ENCODE measurements at places on chromosomes 2 and 18. TPM values are rescaled to one million over a fixed set of nuclear protein-coding genes. Genes with fewer than 3 reads are reported as not detected.

CNPPD1 gene
- polyA plus RNA-seq = 150 TPM

C2orf72 gene
- not detected for polyA plus RNA-seq

GNLY gene
- polyA plus RNA-seq = 20.4 TPM

ZBTB7C gene
- polyA plus RNA-seq = not detected

KLHL41 gene
- polyA plus RNA-seq = not detected

EMX1 gene
- not detected for polyA plus RNA-seq

VPS54 gene
- polyA plus RNA-seq = 8.8 TPM

BCL2 gene
- 43.0 TPM for polyA plus RNA-seq

MOCOS gene
- not detected for polyA plus RNA-seq

CRACDL gene
- polyA plus RNA-seq = not detected

SLC5A7 gene
- not detected for polyA plus RNA-seq

PASK gene
- polyA plus RNA-seq = 7.9 TPM

DNA sequence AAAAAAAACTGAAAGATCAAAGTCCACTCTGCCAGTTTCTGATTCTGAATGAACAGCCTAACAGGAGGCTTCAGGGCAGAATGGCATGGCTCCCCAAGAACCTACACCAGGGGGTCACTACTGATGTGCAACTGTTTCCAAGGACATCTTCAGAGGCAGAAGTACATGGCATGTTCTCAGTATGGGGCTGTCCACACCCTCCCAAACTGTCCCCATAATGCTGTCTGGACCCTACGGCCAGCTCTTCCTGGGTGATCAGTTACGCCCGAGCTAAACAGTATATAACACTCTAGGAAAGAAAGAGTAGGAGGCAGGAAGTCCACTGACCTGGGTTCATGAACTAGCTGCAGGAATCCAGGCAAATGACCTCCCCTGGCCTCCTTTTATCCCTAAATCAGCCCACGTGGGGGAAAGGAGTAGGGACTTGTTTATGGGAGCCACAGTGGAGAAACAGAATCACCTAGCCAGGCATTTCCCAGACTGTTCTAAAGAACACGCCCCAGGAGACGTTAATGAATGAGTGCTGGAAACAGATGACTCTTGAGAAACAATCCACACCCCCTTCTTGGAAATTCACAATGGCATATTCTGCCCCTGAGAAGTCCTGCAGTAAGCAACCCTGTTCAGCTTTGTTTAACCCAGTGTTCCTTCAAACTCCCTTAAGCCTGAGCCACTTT lies 2.5 kb downstream of the TMBIM1 start:
- DNase-seq = no peak

DNA sequence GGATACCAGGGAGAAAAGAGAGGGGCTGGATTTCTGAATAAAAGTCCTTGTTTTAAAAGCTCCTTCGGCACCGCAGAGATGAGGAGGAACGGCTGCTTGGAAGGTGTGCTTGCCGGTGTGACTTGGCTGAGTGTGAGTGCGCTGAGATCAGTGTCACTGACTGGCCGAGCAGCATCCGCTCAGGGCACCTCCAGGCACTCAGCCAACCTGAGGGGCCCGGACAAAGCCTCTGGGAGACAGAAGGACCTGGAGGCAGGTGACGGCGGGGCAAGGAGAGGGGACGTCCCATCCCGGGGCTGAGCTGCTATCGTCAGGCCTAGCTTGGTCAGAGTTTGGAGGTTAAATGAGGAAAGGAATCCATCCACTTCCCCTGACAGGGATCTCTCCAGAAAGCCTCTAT lies 16.8 kb upstream of the ALLC start:
- DNase-seq = no peak

GRCh38 chr18:65269375-65269774 lies 481.4 kb upstream of the CDH7 start:
- no peak for DNase-seq

DNA sequence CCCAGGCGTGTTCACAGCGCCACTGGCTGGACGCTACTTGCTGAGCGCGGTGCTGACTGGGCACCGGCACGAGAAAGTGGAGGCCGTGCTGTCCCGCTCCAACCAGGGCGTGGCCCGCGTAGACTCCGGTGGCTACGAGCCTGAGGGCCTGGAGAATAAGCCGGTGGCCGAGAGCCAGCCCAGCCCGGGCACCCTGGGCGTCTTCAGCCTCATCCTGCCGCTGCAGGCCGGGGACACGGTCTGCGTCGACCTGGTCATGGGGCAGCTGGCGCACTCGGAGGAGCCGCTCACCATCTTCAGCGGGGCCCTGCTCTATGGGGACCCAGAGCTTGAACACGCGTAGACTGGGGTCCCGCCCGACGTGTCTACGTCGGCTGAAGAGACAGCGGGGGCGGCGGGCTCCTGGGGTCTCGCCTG lies 891 bp upstream of the KHK start:
- no peak for DNase-seq

DNA sequence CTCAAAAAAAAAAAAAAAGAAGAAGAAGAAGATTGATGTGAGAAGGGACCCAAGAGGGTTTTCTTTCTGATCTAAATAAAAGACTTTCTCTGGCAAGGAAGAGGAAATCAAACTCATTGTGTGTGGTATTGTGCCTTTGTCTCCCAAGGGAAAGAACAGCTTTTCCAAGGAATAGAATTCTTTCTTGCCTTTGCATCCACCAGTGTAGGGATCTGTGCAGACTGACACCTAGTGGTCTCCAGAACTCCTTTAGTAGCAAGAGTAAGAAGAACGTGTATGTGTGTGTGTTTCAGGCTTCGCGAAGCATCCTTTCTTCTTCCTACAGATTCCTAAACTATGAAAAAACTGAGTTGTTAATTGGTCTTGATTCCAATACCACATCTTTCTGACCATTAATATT lies 33.5 kb upstream of the CRIM1 start:
- DNase-seq = no peak

DNA sequence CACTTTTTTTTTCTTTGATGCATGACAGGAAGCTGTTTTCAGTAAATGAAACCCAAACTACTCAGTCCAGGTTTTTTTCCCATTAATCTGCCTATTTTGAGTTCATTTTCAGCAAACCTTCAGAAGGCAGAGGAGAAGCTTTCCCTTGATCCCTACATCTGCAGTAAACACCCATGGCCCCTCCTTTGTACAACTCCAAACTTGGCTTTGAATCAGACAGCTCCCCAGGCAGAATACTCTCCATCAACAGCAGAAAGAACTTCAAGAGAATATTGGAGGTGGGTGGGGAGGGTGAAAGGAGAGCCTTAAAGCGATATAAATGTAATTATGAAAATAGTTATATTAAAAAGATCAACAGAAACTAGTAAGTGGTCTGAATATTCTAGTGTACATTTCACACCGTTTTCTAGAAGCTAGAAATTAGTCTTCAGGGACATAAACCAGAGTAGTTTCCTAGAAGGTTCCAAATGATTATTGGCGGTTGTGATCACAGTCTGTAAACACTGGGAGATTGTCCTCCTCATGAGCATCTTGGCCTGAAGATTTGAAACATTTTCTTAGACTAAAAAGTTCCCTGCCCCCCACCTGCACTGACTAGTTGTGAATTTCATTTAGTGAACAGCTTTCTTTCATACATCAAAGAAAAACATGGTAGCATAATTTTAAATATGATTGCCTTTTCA lies 75.1 kb upstream of the STK39 start:
- no peak for DNase-seq

- DNase-seq = no peak
Measured at GRCh38 chr2:171056307-171056706, 104.4 kb downstream of the TLK1 start.

DNA sequence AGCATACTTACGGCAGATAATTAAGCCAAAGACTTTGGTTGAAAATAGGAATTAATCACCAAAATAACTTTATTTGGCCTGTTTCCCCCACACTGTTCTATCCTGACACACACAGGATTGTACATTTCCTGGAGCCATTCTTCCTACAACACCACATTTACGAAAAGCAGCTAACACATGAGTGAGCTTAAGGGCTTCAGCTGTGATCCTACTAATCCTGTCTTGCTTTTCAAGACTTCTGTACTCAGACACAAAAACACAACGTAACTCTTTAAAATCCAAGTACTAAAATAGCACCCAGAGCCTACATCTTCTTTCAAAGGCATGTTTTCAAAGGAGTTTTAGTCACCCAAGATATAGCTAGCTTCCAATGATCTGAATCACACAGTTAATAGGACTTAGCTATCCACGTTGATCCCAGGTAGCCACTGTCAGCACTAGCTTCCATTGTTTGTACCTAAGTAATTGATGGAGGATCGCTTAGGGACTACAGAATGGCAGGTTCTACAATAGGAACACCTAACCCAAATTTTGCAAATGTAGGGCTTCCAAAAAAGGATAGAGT lies 42.8 kb upstream of the TTC39C start:
- no peak for DNase-seq

GRCh38 chr2:37644191-37644590 lies 27.3 kb downstream of the CDC42EP3 start:
- DNase-seq = no peak

DNA sequence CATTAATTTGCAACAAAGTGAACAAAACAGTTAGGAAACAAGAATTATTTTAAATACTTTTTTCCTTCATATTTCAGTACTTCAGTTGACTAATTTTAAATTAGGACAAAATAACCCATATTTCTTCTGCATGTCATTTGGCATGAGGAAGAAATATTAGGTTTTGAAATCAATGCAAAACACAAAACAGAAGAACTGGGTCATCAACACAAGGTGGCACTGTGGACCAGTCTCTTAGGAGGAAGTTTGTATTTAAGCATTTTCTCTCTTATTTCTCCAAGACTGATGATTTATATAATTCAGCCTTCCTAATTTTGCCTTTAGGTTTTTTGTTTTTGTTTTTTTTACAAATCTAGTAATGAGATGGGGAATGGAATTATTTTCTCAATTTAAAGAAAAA lies 352.8 kb upstream of the KCNH7 start:
- no peak for DNase-seq

DNA sequence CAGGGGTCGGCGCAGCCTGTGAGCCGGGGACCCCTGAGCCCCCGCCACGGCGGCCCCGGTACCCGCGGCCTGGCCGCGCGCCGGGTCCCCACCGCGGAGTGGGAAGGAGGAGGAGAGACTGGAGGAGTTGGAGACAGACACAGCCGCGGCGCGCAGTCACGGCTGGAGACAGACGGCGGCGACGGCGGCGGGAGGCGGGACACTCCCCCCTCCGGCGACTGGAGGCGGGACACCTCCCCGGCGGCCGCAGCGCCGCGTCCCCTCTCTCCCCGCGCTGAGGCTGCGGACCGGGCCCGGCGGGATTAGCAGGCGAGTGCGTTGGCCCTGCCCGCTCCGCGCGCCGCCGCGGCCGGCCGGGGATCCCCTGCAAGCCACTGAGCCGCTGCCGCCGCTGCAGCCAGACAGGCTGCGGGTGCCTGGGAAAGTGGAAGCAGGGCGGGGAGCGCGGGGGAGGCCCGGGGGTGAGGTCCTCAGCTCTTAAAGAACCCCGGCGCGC lies 1.0 kb upstream of the LDLRAD4 start:
- peak; percentile 67 for DNase-seq

- DNase-seq = no peak
Measured at GRCh38 chr2:30428827-30429461, 18.1 kb upstream of the LCLAT1 start.

- no peak for DNase-seq
Measured at GRCh38 chr18:35688757-35689156, 107.2 kb downstream of the GALNT1 start.

DNA sequence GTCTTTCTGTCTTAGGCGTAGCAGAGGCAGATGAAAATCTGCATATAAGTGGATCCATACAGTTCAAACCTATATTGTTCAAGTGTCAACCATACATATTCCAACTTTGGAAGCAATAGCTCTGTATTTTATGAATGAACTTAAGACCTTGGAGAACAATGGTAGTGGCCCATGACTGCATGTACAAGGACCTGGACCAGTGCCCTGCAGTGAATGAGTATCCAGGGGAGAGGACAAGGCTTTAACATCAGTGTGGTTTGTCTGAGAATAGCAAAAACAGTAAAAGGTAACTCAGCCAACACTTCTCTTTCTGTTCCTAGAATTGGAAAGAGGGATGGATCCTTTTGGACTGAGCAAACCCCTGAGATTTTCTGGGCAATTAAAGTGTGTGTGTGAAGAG lies 230.8 kb upstream of the LINC00305 start:
- DNase-seq = no peak

DNA sequence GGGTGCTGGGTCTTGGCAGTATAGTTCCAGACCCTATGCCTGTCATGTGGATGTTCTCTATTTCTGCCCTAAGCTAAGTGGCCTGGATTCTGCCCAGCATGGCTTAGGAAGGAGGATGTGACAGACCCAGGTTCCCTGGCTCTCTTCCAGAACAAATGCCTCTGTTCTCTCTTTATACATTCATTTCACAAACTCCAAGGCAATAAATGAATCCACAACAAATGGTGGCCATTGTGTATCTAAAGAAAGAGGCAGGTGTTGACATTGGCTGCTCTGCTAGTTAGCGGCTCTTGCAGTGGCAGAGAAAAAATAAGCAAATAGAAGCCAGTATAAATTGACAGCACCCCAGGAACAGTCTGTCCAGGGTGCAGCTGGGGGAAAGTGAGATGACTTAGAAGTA lies 298.6 kb downstream of the SUCLG1 start:
- no peak for DNase-seq

- DNase-seq = no peak
Measured at GRCh38 chr2:235468978-235469655, 24.7 kb upstream of the AGAP1 start.

DNA sequence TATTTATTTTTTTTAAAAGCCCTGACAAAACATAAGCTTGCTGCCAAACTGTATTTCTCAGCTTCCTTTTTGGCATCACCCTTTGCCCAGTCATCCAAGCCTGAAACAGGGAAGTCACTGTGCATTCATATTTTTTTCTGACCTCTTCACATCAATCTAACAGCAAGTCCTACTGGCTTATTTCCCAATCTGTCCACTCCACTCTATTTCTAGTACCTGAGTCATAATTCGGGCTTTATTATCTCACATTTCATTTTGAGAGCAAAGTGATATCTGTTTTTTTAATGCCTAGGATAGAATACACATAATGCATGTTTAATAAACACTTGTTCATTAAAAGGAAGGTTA lies 5.1 kb downstream of the HNMT start:
- DNase-seq = no peak

GRCh38 chr2:74585406-74586185 lies 31.1 kb downstream of the DOK1 start:
- DNase-seq = no peak

DNA sequence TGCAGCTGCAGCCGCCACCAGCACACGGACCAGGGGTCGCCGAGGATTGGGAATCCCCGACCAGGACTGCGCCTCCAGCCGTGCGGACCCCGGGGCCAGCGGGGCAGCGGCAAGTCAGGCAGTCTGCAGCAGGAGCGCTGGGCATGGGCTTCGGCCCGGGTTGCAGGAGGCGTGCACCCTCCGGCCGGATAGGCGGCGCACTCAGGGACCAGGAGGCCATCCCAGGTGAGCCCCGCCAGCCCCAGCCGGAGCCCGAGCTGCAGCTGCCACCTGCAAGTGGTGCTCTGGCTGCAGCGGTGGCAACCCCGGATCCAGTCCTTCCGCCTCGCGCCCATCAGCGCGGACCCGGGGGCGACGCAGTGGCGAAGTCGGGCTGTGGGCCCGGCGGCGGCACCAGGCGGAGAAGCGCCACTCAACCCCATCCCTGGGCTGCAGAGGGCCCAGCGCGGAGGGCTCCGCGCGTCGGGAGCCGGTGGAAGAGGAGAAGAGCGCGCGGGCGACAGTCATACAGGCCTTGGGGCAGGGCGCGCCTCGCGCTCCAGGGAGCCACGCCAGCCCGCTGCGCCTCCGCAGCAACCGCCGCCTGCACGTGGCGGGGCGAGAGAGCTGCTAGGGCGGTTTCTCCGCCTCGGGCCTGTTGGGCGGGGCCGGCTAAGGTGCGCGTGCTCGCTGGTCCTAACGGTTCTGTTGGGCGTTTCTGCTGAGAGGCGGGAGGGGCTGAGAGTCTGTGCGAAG lies 73.8 kb downstream of the RPIA start:
- peak; percentile 37 for DNase-seq

All from naive B cell (primary cell).